ENCODE measurements at places on chromosomes 6 and 20.

GRCh38 chr20:62219992-62220665 lies at the start of gene HRH3:
HRH3 (minus strand) TSS chr20:62220278; CDS start chr20:62219970, 308 bp downstream.
- peak; percentile 28 for DNase-seq

GRCh38 chr6:149750136-149750609 lies 632 bp downstream of the PCMT1 start:
- peak; percentile 47 for DNase-seq

DNA sequence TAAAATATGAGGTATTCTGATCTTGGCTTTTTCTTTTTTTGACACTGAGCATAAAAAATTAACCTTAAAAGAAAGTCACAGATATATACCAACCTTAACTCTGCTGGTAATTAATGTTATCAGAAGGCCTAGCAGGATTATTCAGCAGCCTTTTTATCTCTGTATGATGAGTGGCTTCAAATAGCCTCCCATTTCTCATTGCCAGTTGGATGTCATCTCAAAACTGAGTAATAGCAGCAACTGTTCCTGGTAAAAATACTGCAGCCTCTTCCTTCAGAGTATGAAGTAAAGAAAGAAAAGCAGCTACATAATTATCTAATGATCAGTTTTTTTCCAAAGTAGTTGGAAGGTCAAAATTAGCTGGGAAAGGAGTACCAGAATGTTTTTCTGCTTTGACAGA lies 24.9 kb upstream of the HDGFL1 start:
- no peak for DNase-seq

GRCh38 chr6:45650524-45651135 lies 272.9 kb upstream of the SUPT3H start:
- DNase-seq: no peak

DNA sequence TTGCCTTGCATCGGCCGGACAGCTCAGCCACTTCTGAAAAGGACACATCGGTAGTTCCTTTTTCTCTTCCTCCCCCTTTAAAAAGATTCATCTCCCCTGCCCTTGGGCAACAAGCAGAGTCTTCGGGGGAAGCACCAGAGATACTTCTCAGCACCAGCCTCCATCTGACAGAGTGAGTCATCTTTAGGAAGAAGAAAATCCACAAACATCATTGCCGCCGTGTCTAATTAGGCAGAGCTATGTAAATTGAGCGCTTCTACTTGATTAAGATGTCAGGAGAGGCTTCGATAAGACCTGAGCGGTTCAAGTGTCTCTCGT lies 186.4 kb downstream of the TAF4 start:
- DNase-seq: no peak

DNA sequence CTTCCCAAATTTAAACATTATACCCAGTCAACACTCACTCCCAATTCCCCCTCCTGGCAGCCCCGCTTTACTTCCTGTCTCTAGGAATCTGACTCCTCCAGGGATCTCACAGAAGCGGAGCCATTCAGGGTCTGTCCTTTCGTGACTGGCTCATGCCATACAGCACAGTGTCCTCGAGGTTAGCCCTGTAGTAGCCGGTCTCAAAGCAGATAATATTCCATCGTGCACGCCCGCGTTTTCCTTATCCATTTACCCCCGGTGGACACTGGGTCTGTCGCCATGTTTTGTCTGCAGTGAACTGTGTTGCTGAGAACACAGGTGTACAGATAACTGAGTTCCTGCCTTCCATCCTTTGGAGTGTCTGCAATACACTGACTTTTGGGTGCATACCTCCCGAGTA lies 95.3 kb downstream of the TTLL2 start:
- DNase-seq: no peak

DNA sequence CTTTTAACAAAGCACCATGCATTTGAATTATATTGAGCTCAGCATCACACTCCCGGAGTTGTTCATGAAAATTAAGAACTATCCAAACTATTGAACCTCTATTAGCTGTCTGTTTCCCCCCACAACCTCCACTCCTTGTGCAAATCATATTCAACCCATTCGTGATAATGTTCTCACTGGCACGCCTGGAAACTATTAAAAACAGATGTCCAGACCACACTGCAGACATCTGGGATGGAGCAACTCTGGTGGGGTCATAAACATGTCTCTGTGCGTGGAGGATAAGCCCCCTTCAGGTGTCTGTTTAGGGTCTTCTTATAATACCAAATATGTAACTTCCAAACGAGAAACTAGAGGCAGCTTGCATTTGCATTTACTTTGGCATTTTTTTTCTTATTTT lies 193.7 kb downstream of the TFAP2A start:
- no peak for DNase-seq

DNA sequence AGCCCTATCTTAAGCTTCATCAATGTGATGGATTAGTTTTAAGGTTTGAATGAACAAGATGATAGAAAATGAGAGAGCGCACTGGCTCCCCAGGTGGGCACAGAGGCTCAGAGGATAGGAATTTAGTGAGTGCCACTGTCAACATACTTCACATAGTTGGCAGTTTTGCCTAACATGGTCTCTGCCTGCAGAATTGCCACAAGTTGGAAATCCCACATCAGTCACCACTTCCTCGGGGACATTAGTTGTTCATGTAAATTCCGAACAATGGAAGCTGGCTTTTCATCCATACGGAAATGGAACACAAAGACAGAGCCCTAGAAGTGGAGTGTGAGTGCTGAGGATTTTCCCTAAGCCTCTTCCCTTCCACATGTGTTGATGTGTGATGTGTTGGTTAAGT lies 123.9 kb upstream of the PHACTR1 start:
- DNase-seq: no peak

GRCh38 chr20:63551068-63551467 lies 2.9 kb upstream of the FNDC11 start:
- no peak for DNase-seq

DNA sequence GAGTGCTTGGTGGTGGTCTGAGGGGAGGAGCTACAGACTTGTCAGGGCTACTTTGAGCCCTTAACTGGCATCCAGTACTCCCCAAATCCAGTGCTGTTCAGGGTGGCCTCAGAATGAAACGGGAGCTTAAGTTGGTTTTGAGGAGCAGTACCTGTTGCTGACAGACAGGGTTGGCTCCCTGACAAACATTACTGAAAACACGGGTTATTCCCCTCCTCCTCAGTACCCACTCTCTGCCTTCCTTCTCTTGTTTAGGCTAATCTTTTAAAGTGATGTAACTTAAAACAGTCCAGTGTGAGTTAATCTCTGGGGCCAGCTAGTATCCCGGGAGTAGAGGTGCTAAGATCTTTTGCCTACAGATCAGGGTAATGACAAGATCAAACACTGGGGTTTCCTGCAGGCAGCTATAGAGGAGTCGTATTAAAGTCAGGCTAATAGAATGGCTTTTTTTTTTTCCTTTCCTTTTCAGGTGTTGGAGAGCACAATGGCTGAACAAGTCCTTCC lies 3.7 kb downstream of the TNFAIP3 start:
- DNase-seq: peak; percentile 49

DNA sequence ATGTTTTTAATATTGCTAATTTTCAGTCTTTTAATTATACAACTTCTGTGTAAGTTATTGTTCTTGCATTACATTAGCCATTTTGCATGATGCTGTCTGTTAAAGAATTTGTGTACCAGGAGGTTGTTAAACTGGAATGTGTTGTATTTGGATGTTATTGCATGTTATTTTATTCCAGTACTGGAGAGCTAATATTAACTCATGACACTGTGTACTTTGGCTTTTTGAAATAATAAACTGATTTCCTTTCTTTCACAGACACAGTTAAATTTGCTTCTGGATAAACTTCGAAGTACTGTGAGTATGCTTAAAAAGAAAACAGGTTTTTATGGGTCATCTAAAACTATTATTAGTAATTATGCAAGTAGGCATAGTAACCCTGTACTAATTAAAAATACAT lies 121.3 kb downstream of the MYO6 start:
- DNase-seq: no peak

Measured in activated naive CD4-positive, alpha-beta T cell treated with anti-CD3 and anti-CD28 coated beads, Interleukin-2, amount 50 U/mL, for 16 hours (primary cell).